NK-92 treated with Interleukin-12 subunit alpha and Interleukin-12 subunit beta, amount 100 ng/mL, for 24 hours (cell line): ENCODE measurements at places on chromosomes 7 and 10.

DNA sequence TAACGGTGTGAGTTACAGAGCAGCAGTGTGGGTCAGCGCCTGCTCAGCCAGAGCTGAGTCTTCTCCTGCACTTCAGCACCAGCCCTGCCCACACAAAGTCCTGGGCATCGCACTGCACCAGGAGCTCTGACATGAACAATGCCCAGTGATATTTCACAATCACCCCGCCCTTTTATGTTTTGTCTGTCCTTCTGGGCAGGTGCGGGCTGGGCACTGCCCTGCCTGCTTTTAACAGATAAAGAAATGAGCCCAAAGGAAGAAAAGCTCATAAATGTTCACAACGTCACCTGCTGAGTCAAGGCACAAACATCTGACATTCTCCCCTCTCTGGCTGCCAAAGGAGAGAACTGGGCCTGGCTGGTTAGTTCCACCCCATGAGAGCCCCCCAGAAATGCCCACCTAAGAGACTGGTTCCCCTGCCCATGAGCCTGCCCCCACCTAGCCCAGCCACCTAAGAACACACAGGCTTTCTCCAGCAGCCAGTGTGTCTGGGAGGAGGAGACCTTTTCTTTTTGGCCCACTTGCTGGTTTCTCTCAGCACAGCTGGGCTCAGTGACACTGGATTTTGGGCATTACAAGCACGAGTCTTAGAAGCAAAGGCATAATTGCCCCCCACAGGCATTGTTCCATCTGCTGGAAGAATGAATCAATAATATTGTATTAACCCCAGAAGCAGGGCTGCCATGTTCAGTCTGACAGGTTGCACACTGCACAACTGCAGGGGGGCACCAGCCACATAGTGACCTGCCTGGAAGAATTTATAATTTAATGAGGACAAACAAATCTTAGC lies 22.3 kb downstream of the CALML3 start:
- DNase-seq, result no peak

- DNase-seq, result no peak
These were observed 64.9 kb upstream of the ASAH2 start for GRCh38 chr10:50316174-50316573.

DNA sequence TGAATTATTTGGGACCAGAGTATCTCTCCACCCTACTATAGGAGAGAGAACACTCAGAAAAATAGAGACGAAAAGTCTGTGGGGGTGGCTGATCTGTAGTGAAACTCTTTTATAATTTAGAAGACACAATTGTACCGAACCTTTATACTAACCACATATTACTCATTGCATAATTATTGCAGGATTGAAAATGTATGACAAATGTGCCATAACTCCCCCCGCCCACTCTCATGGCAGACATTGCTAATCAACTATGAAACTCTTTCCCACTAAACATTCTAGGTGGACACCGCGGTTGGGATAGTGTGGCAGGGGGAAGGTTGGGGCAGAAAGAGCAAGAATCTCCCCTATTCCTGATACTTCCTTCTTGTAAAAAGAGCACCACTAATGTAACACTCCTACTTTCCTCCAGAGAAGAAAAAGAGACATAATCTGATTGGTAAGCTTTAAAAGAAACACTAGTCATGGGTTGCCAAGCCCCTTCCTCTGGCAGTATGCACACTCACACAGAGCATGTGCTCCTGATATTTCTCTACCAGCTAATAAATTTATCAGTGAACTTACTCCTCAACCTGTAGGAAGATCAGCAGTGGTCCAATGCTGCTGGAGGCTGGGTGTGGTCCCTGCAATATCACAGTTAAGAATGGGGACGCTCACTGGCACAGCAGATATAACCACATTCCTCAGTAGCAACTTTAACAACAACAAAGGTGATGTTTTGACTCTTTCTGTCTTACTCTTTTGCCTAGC lies 18.7 kb upstream of the ARID5B start:
- DNase-seq, result no peak

DNA sequence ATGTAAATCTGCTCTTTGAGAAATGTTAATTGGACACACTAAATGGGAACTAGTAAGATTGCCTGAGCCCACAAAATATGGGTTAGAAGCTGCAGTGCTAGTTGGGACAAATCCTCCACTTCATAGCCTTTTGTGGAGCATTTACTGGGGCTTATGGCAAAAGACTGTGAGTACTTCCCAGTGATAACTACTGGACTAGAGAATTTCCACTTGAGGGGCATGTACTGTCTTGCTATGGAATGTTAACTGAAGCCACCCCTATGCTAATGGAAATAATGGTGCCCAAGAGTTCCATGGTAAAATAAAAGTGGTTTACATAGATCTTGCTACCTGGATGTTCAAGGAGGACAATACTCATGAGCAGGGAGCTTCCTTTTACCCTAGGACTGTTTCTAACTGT lies 29.3 kb downstream of the AVL9 start:
- DNase-seq, result no peak

DNA sequence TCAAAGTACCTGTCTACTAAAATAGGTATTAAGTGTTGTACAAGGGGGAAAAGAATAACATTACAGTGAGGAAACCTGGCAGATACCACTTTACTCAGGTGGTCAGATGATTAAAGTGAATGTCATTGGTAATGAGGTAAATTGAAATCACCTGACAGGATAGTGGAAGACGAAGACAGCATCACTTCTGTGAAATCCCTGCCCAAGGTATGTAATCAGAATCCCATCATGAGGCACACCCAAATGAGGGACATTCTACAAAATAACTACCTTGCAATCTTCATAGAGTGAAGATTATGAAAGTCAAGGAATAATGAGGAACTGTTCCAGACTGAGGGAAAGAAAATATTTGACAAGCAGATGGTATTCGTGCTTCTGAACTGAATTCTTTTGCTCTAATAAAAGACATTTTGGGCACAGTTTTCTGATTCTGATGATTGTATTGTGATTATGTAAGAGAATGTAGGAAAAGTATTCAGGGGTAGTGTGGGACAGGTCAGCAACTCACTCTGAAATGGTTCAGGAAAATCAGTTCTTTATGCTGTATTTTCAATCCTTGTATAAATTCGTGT lies 33.3 kb upstream of the ARMS2 start:
- no peak for DNase-seq

DNA sequence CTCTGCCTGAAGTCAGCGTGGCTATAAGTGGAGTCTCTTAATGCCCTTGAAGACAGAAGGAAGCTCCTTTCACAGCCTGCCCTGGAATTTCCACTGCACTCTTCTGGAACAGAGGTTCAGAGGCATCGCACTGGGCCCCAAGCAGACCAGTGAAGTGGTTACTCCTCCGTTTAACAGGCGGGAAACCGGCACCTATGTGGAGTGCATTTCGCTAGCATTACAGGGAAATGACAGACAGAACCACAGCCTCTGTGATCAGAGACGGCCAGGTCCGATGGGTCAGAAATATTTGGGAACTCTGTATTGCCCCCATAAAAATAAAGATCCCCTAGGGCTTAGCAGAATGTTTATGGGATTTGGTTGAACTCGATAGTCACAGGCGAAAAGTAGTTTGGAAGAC lies 406.9 kb upstream of the PRKCQ start:
- DNase-seq, result no peak
